ENCODE measurements at places on chromosomes 1 and 21.
A peak's percentile ranks its signal among the peaks of the same experiment; 100 is the strongest.

DNA sequence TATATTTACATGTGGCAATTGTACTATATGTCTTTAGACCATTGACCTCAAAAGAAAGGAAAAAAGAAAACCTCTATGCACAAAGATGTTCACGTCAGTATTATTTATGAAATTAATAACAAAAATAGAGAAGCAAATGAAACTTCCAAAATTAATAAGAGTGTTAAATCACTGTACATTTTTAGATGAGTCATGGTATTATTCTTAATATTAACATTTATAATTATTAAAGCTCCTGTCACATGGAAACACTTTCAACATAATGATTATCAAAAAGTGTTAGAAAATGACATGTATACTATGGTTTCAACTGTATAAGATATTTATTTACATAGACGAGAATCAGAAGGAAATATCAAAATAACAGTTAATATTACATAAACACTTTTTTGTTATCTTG, 324.9 kb upstream of the RUNX1 start:
- no peak for DNase-seq

DNA sequence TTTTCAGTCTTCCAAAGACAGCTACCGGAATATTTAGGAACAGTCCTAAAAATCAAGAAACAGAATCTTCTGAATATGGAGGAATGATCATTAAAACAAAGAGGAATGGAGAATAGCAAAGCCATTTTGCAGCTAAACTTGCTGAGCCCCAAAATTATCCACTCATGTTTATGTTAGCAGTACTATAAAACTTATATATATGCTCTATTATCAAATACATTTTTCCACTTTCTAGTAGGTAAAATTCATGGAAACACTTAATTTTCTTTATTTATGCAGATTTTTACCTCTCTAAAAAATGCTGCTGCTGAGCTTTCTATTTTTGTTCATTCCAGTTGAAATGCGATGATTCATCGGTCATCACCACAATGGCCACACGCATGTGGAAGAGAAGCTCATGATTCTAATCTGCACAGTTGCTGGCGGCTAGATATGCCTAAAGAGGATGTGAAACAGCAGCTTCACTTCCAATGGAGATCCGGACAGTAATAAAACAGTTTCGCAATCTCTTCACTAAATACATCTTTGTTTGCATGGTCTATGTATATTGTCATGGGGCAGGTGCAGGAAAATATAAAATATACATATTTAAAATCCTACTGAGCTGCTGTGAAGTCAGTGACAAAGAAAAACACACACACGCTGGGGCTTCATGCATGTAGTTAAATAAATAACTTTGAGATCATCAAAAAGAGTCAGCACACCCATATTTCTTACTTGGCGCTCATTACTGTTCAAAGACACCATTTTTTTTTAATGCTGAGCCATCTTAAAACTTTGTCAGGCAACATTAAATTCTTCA, 292.2 kb downstream of the SMYD3 start:
- peak; percentile 96 for DNase-seq

- no peak for DNase-seq
These were observed 78.1 kb downstream of the PCBP3 start for GRCh38 chr21:45721671-45722070.

DNA sequence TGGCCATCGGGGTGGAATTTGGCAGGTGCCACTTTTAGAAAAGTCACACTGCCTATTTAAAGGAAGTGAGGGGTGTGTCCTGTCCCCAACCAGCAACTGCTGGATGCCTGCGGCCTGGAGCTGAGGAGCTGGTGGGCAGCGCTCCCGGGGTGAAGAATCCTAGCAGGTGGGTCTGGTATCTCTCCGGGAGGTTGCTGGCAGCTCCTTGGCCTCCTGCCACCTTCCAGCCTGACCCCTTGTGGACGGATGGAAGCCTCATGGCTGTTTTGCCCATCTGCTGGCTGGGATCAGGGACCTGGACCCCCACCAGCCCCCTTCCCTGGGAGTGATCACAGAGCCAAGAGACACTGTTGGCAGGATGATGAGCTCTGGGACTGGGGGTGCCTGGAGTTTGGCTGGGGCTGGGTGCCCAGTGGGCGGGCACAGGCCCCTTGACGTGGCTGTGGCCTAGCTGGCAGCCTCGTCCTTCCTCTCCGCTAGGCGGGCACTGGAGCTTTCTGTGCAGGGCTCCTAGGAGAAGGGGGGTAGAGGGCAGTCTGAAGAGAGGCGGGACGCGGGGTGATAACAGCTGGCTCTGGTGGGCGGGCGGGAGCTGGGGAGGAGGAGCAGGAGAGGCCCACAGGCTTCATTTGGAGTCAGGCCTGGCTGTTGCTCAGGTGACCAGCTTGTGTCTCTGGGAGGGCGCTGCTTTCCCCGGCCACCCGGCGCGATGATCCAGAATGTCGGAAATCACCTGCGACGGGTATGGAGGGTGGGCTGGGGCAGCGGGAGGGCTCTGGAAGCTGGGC, at the start of gene ACOT11:
TSS of gene ACOT11 (plus strand) at position 628 of the 788 bp plus-strand sequence. CDS start at position 710, 82 bp downstream.
- DNase-seq, result peak; percentile 77

DNA sequence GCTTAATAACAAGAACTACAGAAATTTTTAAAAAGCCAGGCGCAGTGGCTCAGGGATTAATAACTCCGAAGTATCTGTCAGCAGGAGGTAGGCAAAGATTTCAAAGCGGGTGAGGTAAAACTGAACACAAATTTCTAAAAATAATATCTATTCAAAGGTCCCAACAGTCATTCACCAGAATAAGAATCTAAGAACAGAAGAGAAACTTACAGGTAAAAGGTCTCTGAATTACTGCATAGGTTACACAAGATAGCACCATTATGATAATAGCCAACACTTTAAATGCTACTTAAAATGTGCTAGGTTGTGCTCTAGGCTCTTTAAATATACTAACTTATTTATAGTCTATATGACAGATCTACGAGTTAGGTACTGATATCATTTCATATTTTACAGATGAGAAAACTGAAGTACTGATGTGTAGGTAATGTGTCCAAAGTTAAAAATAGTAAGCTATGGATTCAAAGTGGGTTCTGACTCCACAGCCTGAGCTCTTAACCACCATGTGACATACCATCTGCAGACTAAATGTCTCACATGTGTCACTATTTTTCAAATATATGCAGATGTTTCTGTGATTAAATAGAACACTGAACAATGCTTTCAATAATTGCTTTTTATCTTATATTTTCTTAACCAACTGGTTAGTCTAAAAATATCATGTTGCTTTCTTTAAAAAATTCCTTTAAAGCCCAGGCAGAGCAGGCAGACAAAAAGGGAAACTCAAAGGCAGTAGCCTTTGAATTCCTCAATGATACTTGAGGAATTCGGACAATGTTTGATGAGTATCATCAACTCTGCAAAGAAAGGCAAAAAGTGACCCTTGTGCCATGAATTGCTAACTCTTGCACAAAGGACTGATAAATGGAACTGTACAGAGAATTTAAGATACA, 80.5 kb upstream of the TTC39A start:
- no peak for DNase-seq

DNA sequence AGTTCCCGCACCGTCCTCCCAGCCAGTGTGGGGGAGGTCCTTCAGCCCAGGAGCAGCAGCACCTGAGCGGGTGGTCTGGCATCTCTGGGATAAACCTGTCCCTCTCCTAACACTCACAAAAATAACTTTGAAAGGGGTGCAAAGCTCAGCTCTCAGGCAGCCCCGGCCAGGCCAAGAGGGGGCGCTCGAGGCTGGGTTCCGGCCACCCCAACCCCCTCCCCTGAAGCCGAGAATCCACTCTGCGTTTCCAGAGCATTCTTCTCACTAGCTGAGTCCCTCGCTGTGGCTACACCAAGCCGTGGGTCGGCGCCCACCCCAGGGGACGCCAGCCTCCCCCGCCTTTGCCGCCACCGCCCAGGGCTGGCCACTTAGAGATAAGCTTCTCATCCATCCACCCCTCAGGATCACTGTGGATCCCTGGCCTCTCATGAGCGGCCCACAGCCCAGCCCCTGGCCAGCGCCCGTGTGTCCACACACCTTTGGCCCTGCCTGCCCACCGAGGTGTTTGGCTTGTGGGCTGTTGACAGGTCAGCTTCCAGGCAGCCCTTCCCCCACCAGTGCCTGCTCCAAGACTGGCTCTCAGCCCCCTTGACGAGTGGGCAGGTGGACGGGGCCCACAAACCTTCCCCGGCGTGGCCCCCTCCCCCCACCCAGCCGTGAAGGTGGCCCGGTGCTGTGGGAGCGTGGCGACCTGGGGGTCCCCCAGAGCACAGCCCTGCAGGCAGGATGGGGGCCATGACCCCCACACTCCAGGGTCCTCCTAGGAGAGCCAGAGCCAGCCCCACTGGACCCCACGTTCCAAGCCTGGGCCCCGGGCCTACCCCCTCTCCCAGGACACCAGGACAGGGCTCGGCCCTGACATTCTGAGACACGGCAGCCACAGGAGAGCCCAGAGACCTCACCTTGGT, 1.9 kb downstream of the FTCD start:
- DNase-seq, result peak; percentile 68

GRCh38 chr1:91046766-91047165, 24.9 kb upstream of the ZNF644 start:
- DNase-seq, result no peak

DNA sequence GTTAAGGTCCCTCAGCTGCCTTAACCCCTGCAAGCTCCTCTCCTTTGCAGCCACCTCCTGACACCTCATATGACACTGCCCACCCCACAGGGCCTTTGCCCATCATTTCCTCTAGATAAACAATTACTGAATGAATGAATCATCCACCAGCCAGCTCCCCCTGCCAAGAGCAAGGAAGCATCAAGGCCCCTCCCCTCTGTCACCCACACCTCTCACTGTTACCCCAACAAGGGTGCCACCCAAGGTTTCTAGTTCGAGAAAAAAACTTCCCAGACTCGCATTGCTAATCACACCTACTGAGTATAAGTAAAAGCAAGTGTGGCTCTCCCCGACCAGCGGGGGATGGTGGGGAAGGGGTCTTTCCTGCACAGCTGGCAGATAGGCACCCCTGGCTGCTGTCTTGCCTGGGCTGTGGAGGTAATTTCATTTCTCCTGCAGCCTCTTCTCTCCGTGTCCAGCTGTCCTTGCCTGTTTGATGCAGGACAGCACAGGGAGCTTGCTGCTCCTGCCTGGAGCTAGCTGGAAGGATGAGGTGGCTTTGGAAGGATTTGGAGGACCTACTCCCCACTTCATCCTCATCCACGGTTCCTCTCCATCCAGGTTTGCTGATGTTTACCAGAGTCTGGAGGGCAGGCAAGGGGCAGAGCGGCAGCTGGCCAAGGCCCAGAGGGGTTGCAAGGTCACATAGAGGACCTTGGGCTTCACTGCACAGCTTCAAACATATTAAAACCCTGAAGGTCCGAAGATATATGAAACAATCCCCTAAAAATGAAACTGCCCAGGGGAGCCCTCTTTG, 33.1 kb upstream of the LBR start:
- peak; percentile 63 for DNase-seq
